ENCODE measurements at places on chromosomes 13 and 19.

GRCh38 chr13:100106005-100106404 lies 17.1 kb downstream of the PCCA start:
- DNase-seq = no peak

- DNase-seq = no peak
Observed at GRCh38 chr13:99948907-99949678, 22.5 kb downstream of the ZIC5 start.

DNA sequence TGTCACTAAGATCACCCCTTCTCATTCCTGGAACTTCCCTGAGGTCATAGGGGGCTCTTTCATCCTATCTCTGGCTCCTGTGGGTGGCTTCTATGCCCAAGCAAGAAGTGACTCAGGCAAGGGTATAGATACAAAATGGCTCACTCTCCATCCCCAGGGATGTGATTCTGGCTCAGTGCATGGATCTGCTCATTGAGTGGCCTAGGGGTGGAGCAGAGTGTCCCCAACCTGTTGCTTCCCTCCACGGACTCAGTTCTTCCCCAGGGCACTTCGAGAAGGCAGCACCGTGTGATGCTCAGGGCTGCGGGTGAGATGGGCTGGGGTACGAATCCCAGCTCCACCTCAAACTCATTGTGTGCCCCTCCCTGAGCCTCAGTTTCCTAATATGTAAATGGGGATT lies 136.4 kb downstream of the PTPRS start:
- no peak for DNase-seq

- no peak for DNase-seq
Observed at GRCh38 chr13:89966524-89966923, 1381.0 kb upstream of the MIR17HG start.

GRCh38 chr13:42337808-42338600 lies 66.1 kb downstream of the AKAP11 start:
- no peak for DNase-seq

DNA sequence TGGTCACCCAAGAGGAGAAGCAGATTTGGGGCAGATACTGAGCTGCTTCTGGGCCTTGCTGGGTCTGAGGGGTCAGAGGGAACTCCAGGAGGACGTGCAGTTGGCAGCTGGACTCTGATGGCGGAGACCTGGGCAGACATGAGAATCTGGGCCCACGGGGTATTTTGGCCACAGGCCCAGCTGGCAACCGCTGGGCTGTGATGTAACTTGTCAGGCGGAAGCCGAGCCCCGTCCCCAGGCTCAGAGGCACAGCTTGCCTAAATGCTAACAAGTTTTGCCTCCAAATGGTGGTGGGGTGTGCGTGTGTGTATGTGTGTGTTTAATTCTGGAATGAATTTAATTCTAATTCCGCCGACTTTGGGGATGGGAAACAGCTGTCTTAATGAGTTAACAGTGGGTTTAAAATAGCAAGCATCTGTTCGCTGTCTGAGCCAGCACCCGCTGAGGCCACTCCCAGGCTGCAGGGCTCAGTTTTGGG lies 11.6 kb downstream of the ZNRF4 start:
- DNase-seq = no peak

DNA sequence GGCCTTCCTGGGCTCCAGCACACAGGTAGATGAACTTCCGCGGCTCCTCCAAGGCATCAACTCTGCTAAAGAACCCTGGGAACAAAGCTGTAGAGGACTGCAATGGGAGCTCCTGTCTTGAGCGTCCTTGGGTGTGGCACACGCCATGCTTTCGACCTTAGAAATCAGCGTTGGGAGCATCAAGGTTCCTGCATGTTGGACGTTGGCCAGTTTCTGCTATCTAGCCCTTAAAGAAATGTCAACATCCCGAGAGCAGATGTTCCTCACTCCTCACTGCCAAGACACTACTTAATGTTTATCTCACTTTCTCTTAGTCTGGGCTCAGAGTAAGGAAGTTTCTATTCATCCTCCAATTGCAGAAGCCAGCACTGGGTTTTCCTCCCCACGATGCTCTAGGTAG lies 70.6 kb upstream of the MEDAG start:
- DNase-seq = peak; percentile 66

DNA sequence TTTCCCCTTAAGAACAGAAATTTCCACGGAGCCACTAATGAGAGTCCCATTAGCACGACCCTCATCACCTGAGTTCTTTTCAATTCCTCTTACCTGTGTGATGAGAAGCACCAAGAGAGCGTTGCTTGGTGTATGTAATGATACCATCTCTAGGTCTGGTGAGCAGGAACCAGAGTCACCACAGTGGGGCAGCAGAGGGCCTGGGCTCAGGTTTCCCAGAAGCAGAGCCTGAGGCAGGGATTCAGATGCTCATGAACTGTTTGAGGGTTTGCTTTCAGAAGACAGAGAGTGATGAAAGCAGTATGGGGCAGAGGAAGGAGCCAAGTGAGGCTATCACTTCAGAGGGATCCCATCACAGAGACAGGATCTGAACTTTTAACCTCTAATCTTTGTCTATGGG lies 3.1 kb upstream of the PTPRH start:
- DNase-seq = peak; percentile 59

DNA sequence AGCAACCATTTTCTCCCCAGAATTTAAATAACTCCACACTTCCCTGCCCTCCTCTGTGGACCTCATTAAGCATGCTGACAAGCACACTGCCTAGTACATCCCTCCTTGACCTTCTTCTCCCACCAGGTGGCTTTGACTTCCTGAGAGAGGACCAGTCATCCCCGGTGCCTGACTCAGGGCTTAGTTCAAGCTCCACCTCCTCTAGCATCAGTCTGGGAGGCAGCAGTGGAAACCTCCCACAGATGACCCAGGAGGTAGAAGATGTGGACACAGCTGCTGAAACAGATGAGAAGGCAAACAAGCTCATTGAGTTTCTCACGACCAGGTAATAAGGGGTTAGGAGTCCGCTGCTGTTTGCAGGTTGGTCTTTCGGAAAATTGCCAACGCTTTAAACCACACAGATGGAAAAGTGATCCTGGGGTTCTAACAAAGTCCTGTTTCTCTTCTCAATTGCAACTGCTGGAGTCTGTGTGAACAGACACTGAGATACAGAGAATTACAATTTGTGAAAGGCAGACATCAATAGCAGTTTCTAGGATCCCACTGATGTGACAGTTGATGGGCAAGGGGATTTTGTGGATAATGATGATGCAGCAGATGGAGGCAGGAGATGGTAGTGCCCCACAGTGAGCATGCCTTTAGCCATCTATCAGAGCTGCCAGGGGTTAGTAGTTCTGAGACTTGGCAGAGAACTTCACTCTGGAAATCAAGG lies 86.7 kb downstream of the ZAR1L start:
- DNase-seq = no peak

GRCh38 chr19:42155796-42156195 lies 23.6 kb upstream of the POU2F2 start:
- DNase-seq = no peak

DNA sequence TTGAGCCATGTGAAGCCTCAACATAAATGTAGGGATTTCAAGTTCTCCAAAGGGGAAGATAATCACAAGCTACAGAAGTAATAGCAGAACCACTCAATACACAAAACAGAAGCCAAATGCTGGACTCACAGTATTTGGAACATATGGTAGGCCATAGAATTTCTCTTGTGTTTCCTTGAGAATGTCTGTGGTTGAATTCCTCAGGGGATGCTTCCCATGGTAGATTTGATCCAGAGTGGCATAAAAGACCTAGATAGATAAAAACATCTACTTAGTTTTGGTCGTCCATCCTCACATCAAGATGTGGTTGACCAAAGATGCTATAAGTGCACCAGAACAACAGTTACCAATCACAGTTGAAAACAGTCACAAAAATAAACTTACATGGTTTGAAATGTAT lies 83.4 kb downstream of the MIPEP start:
- no peak for DNase-seq

GRCh38 chr19:36028313-36029041 lies 4.2 kb downstream of the CLIP3 start:
- DNase-seq = no peak
